ENCODE measurements at places on chromosomes 3 and 15. TPM values are rescaled to one million over a fixed set of nuclear protein-coding genes. Genes with fewer than 3 reads are reported as not detected.

The TRANK1 gene
- total RNA-seq, result 1.1 TPM

The GLDN gene
- 0.62 TPM for total RNA-seq

The EPHB3 gene
- not detected for total RNA-seq

DNA sequence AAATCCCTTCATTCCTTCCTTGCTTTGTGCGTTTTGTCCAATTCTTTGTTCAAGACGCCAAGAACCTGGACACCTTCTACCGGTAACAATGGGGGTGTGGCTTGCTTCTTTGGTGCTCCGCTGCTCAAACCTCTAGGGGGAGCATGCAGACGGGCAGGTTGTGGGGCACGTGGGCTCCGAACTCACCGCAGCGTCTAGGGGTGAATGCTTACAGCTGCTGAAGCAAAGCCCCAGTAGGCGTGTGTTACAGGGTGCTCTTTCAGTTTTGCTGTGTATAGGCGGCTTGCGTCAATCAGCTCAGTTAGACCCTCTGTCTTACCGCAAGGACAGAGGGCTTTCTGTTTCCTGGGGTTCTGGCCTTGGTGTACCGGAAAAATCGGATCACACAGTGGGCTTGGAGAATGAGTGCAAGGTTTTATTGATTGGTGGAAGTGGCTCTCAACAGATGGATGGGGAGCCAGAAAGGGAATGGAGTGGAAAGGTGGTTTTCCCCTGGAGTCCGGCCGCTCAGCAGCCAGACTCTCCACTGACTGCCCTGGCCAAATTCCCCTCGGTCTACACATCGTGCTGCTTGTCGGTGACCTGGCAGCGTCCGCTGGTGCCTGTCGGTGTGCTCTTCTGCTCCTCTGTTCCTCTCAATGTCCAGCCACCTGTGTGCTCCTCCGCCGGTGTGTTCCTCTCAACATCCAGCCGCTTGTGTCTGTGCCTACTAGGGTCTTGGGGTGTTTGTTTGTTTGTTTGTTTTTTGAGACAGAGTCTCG lies 1.2 kb upstream of the LRRC34 start:
- peak overlapping the region; percentile 87 for H3K4me3 ChIP-seq
- peak overlapping the region; percentile 95 for H3K27ac ChIP-seq
- peaks cover 22% of the 10 kb centered on the region for H3K27me3 ChIP-seq
- peaks cover 29% of the 10 kb centered on the region for H3K4me1 ChIP-seq

The LRRC31 gene
- 0.07 TPM for total RNA-seq

DNA sequence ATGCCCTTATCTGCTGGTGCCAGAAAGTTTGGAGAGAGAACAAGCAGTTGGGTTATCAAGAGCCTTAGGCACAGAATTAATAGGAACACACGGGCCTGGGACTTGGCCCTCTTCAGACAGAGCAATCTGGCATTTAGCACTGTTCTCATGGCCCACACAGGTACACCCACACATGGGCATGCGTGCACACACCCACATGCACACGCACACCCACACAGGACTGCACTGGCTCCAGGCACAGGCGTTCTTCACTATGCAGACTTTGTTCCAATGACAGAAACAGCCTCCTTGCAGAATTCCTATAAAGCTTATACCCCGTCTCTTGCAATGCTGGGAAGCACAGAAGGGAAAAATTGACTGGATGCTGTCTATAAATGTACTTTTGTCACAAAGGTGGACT lies 36.3 kb downstream of the TMEM44 start:
- no peak overlapping the region for H3K4me3 ChIP-seq
- H3K27me3 ChIP-seq, result no peaks in the 10 kb centered on the region
- H3K36me3 ChIP-seq, result no peaks in the 10 kb centered on the region
- H3K27ac ChIP-seq, result no peak overlapping the region
- peaks cover 5% of the 10 kb centered on the region for H3K4me1 ChIP-seq

- H3K36me3 ChIP-seq, result no peaks in the 10 kb centered on the region
- H3K4me3 ChIP-seq, result no peak overlapping the region
- no peaks in the 10 kb centered on the region for H3K4me1 ChIP-seq
- no peak overlapping the region for H3K27ac ChIP-seq
These were observed 351.2 kb downstream of the RAP2B start for GRCh38 chr3:153513236-153513635.

The ASB14 gene
- not detected for total RNA-seq

The ACTRT3 gene
- total RNA-seq, result 1.3 TPM

GRCh38 chr3:40382617-40382979 lies 4.4 kb upstream of the ENTPD3 start:
- no peak overlapping the region for H3K4me3 ChIP-seq
- no peak for DNase-seq
- peaks cover 7% of the 10 kb centered on the region for H3K27me3 ChIP-seq
- no peaks in the 10 kb centered on the region for H3K36me3 ChIP-seq

- no peak overlapping the region for H3K4me3 ChIP-seq
- no peaks in the 10 kb centered on the region for H3K27me3 ChIP-seq
These were observed 735.8 kb downstream of the ZPLD1 start for GRCh38 chr3:103170651-103171050.

GRCh38 chr15:40222131-40222530 lies 16.7 kb upstream of the PAK6 start:
- H3K27me3 ChIP-seq, result no peaks in the 10 kb centered on the region
- H3K4me1 ChIP-seq, result peaks cover 16% of the 10 kb centered on the region
- H3K4me3 ChIP-seq, result no peak overlapping the region
- no peak for DNase-seq
- no peak overlapping the region for H3K27ac ChIP-seq
- peaks cover 59% of the 10 kb centered on the region for H3K36me3 ChIP-seq

DNA sequence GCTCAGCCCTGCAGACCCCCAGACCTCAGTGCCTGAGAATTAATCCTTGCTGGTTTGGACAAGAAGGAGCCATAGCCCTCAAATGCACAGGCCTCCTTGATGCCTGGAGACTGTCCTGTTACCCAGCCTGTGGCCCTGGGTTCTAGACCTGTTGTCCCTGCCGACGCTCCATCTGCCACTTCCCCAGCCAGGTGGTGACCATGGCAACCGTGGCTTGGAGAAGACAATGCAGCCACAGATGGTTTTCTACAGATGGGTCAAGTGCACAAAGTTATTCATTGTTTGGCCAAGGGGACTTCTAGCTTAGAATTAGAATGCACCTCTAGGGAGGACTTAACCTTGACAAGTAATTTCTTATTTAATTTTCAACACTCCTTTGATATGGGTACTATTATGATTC lies 297.1 kb downstream of the UACA start:
- no peak for DNase-seq
- H3K4me3 ChIP-seq, result no peak overlapping the region
- H3K4me1 ChIP-seq, result peaks cover 8% of the 10 kb centered on the region
- peaks cover 79% of the 10 kb centered on the region for H3K27me3 ChIP-seq

DNA sequence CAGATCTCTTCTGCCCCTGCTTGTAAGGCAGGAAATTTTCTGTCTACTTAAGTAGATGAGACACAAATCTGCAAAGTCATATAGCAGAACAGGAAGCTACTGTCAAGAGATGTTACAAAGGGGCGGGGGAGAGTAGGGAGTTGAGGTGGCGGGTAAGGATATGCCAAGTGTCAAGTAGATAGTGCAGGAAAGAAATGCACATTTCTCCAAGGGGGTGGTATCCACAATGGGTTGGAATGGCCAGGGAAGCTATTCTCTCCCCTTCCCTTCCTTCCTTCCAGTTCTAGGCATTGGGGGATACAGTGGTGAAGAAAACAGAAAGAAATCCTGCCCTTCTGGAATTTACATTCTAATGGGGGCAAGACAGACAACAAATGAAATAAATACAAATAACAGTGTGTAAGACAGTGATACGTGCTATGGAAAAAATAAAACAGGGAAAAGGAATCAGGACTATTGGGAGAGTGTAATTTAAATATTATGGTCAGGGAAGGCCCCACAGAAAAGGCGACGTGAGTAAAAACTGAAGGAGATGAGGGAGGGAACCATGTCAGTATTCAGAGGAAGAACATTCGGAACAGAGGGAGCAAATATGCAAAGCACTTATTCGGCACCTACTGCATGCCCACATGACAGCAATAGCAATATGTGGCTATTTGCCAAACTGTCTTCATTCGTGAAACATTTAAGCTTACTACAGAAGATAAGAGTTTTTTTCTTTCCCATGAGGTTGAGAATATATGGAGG lies 42.8 kb upstream of the RNU6-1 start:
- H3K4me3 ChIP-seq, result no peak overlapping the region
- DNase-seq, result no peak
- H3K36me3 ChIP-seq, result no peaks in the 10 kb centered on the region
- H3K27ac ChIP-seq, result no peak overlapping the region
- peaks cover 26% of the 10 kb centered on the region for H3K27me3 ChIP-seq

The LSG1 gene
- 52.8 TPM for total RNA-seq

All from activated T-helper 2 cell treated with anti-CD3 and anti-CD28 coated beads, Interferon-gamma antibody, Interleukin-2, Interleukin-4, amounts not matched to agents 10 μg/mL and 5 μg/mL and 100 μg/mL, durations not matched to agents 14 hours and 24 hours and 36 hours (primary cell).